ENCODE measurements at places on chromosomes 12 and 14.
A peak's percentile ranks its signal among the peaks of the same experiment; 100 is the strongest.

GRCh38 chr12:69490920-69491643 lies 20.9 kb downstream of the FRS2 start:
- no peak for DNase-seq

GRCh38 chr14:64722842-64723447 lies 18.7 kb downstream of the PLEKHG3 start:
- DNase-seq: no peak

GRCh38 chr14:54567224-54567638 lies 303 bp downstream of the SAMD4A start:
- DNase-seq: peak; percentile 54

- DNase-seq: no peak
These were observed 223.9 kb downstream of the PTPRO start for GRCh38 chr12:15546102-15546701.

DNA sequence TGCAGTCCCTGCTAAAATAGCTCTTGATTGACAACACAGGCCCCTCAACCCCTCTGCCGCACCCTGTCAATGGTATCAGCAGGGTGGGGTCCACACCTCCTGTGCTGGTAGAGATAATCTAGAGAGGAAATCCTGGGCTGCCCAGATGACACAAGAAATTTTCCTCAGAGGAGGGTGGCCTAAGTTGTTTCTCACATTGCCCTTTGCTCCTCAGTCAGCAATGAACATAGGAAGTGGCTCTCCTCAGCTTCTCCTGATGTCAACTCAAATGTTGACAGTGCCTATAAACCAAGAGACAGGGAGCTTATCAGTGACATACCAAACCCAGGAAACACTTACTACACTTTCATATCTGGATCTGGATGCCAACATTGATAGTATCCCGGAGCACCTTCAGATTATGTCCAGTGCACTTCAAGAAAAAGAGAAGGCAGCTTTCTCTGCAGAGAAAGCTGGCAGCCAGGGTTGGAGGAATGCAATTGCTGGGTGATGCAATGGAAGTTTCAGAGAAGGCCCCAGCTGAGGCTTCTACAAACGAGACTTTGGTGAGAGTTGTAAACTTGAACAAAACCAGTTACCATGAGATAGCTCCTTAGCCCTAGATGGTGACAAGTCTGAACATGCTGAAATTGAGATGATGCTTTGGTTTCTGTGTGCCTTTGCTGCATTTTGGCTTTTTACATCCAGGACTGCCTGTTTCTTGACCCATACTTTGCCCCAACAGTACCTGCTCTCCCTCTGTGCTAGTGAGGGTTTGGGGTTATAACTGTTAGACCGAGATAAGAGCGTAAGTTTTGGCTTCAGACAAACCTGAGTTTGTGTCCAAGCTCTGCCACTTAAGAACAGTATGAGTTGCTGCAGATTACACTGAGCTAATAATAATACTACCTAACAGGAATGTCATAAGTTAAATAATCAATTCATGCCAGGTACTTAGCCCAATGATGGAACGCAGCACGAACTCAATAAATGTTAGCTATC lies 183.5 kb downstream of the NUAK1 start:
- DNase-seq: no peak

- no peak for DNase-seq
These were observed 169.2 kb upstream of the HMGA2 start for GRCh38 chr12:65655074-65655493.

DNA sequence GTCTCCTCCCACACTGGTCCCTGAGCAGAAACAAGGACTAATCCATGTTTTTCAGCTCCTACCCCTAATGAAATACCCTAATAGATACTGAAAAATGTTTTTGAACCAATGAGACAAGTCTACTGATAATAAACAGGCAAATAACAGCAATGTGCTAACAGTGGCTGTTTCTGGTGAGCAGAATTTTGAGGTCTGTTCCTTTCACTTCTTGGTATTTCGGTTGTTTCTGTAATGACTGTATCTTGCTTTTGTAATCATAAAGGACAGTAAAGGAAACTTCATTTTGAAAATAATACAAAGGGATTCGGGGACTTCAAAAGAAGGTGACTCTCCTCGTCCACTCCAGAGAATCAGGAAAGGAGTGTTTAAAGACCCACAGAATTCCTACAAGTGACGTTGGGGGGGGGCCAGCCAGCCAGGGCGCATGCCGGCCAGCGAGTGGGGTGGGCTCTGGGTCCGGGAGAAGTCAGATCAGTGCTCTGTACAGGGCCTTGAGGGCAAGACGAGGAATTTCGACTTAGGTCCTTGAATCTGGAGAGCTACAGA lies 1.1 kb upstream of the CD9 start:
- no peak for DNase-seq

DNA sequence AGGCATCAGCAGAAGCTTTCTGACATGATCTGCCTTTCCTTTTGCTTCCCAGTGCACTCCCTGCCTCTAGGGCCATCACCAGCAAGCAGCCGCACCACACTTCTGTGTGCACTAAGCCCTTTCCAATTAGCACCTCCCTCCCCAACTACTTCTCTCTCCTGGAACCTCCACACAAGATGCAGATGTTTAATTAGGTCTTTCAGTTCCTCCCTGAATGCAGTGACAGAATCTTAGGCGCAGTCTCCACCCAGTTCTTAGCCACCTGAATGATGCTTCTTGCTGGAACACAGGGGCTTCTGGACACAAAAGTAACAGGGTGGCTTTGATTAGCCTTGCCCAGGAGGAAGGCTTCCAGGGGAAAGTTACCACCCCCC lies 32.9 kb downstream of the NIN start:
- no peak for DNase-seq

DNA sequence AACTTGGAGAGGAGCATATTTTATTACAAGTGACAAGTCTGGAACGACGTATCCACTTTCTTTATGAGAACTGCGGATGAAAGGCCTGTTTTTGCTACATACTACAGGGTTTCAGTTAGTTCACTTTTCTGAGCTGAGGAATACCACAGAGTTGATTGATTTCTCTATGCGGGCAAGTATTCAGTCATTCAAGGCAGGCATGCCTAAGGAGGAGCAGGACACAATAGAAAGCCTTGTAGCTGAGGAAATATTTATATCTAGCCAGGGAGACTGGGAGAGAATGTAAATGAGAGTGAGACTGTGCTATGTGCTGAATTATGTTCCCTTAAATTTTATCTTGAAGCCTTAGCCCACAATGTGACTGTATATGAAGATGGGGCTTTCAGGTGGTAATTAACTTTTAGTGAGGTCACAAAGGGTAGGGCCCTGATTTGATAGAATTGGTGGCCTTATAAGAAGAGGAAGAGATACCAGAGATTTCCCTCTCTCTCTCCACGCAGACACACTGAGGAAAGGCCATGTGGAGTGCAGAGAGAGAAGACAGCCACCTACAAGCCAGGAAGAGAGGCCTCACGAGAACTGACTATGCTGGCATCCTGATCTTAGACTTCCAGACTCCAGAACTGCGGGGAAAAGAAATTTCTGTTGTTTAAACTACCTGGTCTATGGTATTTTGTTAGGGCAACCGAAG lies 459.0 kb upstream of the ATP2B1 start:
- DNase-seq: no peak

DNA sequence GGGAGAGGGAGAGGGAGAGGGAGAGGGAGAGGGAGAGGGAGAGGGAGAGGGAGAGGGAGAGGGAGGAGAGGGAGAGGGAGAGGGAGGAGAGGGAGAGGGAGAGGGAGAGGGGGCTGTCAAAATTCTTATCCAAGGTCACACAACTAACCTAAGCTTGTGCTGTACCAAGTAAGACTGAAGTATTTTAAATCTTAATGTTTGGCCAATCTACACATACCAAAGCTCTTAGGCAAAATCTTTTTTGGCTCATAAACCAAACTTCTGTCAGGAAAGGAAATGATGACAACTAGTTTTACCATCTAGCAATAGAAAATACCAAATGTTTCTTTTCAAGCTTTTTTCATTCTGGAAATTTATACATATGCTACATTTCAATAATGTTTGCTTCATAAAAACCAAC lies 33.8 kb downstream of the CCDC38 start:
- DNase-seq: no peak

Measured in WTC11 (cell line).